ENCODE measurements at places on chromosomes 16 and 17.

DNA sequence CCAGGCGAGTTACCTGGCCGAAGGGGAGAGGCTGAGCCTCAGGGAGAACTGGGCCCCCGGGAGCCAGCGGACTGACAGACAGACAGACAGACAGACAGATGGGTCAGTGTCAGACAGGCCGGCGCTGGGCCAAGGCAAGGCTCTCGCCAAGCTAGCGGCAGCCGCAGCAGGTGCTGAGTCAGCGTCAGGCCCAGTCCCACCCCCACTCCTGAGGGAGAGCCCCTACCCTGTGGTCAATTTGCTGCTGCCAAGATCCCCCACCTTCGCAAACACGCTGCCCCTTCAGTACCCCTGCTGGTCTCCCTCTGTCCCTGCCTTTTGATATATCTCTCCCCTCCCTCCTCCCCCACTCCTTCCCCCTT, 1.5 kb downstream of the FGF11 start:
- peak; percentile 60 for DNase-seq

- no peak for DNase-seq
Measured at GRCh38 chr17:18860161-18860972, 2.4 kb downstream of the PRPSAP2 start.

- peak; percentile 85 for DNase-seq
Measured at GRCh38 chr16:85393674-85394451, 219.3 kb upstream of the GSE1 start.

DNA sequence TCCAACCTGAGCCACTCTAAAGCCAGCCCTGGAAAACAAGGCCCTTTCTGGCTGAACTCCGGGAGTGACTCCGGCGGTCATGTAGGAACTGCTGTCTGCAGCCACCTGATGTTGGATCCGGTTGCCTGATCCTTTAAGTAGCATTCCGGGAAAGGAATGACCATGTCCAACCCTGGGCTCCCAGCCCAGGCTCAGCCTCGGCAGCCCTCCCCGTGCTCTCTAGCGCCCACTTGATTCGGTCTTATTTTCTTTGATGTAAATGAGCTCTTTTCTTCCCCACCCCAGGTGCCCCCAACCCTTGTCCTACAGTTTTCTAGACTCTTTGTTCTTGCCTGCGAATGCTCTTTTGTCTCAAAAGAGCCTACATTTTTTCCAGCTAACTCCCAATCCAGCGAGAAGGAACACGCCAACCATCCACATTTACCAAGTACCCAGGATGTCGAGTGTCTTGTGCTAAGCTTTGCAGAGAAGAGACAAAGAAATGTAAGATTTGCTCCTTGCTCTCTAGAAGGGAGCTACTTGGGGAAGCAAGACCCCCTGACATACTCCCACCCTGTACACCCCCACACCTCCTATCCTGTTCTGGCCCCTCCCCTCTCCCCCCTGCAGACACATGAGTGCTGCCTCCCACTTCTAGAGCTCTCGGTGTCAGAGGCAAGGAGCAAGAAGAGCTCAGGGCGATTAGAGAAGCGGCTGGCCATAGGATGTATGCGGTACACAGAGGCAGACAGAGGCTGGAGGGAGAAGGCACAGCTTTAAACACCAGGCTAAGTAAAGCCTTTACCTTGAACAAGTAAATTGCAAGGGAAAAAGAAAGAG, 53.8 kb downstream of the COG7 start:
- DNase-seq, result no peak

DNA sequence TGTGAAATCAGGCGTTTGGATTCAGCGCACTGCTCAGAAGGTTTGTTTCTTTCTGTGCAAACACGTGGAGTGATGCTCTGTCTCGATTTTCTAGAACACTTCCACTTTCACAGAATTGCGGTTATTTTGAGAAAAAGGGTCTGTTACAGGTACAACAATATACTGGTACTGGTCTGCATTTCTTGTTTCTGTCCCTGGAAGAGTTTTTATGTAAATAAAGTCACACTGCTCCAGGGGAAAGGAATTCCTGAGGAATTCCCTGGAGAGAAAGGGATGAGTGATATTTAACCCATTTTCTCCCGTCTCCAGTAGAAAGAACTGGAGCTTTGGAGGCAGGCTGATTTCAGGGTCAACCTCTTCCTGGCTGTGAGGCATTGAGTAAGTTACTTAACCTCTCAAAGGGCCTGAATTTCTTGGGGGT, 16.2 kb upstream of the RMI2 start:
- DNase-seq, result no peak

DNA sequence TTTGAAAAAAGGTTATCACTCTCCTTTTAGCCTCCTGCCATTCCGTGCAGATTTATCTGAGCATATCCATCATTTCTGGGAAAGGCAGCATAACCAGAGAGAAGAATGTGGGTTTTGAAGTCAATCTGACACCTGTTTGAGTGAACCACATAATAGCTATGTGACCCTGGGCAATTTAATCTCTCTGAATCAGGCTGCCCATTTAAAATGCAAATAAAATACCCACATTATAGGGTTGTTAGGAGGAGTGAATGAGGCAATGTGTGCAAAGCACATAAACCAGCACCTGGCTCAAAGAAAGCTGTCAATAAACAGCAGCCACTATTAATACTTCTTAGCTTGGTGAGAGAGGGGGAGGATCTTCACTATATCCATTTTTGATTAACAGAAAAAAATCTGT, 88.0 kb downstream of the CACNG1 start:
- no peak for DNase-seq

- DNase-seq, result peak; percentile 80
Measured at GRCh38 chr17:78329263-78330059, 30.4 kb downstream of the SOCS3 start.

DNA sequence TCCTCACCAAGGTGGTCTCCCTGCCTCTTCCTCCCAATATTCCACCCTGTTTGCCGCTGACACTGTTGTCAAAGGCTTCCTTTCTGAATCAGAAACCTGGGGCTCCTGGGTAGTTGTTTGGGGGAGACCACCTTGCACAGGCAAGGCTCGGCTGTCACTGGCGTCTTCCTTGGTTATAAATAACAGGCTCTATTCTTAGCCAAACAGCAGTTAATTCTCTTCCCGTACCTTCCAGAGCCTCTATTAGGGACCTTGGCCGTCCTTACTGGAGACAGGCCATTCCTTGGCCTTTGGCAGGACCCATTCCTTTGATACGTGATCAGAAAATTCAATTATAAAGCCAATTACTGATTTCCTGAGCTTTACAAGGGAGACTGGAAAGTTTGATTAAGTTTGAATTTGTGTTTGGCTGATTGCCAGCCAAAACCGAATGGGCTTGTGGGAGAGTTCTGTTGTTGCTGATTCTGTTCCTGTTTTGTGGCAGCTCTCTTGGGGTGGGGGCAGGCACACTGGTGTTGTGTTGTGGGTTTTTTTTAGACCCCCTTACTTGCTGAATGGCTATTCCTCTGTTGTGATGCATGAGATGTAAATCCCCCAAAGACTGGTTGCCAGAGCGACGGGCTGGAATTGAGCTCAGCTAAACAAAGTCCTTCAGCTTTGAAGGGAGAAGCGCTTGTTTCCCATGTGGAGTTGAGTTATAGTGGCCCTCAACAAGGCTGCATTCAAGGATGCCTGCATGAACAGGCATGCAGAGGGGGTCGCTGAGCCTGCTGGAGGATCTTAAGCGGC, 104.6 kb downstream of the GNAO1 start:
- DNase-seq, result peak; percentile 34

DNA sequence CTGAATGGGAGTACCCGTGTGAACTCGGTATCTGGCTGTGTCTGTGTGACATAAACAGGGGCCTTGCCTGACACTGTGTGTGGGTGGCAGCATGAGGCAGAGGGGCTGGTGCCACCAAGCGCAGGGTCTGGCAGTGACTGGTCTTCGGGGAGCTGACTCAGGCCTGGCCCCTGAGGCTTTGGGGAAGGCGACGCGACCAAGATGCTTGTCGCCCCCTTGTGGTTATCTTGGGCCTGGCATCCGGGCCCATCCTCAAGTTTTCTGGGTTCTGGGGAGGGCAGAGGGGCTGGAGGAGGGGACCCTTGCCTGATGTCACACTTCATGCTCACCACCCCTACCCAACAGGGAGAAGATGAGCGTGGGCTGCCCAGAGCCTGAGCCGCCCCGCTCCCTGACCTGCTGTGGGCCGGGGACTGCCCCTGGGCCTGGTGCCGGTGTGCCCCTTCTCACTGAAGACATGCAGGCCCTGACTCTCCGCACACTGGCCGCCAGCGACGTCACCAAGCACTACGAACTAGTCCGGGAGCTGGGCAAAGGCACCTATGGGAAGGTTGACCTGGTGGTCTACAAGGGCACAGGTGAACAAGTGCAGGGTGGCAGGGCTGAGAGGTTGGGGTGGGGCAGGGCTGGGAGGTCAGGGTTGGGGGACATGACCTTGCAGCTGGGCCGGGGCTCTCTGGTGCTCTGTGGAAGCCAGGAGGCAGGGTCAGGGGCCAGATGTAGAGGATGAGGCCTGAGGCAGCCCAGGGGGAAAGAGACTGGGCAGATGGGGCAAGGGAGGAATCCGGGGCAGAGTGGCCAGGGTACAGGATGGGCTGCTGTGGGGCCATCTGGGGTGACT, 24.9 kb downstream of the SBK1 start:
- peak; percentile 82 for DNase-seq
